ENCODE measurements at places on chromosomes 12 and 14.

DNA sequence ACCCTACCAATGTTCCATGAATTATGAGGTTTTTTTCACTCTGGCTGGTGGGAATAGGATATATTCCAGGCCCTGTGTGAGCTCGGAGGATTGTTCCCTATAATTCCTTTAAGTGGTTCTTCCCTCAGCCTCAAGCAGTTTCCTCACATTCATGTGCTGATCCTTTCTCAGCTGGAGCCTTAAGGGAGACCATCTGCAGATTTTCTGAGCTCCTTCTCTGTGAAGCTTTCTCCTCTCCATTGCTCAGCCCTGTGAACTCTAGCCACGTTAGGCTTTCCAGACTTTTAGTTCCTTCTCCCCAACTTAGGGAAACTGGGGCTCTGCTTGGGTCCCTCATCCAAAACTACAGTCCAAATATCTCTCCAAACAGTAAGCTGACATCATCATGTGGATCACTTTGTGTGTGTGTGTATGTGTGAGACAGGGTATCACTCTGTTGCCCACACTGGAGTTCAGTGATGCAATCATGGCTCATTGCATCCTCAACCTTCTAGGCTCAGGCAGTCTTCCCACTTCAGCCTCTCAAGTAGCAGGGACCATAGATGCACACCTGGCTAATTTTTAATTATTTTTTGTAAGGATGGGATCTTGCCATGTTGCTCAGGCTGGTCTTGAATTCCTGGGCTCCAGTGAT is 219.5 kb upstream of the OTX2 start:
- DNase-seq: no peak

DNA sequence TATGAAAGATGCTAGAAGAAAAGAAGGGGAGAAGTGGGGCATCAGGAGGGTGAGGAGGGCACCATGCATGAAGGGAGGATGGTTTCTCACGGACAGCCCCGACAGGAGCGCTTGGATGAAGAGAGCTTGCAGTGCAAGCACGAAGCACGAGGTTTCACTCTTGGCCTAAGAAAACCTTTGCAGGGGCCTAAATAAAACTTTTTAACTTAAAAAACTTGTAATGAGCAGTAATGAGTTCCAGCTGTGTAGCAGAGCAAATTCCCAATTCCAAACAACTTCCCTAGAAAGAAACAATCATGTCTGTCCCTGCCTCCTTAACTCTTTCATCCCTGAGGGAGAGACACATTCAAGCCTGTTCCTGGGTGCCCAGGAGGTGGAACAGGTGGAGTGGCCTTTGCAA is 119.5 kb downstream of the PAH start:
- no peak for DNase-seq

- no peak for DNase-seq
Observed at GRCh38 chr14:95946867-95947266, 70.2 kb downstream of the TUNAR start.

DNA sequence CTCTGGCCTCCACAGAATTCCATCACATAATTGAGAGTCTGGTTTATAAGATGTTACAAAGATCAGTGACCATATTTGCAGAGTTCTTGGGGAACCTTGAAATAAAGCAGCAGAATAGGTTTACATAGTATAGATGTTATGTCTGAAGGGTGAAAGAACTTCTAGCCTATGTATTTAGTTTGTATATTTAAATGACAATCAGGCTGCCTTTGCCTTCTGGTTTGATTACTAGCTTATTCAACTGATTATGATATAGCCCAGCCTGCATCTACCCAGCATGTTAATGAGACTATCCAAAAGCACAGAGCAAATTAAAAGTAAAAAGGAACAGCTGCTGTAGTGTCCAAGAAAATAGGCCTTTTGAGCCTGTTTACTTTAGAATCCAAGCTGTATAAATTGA is 85.3 kb downstream of the APAF1 start:
- no peak for DNase-seq

- no peak for DNase-seq
Observed at GRCh38 chr12:33825986-33826602, 196.2 kb upstream of the ALG10 start.

GRCh38 chr12:89864411-89864810 is 155.8 kb upstream of the ATP2B1 start:
- DNase-seq: no peak

DNA sequence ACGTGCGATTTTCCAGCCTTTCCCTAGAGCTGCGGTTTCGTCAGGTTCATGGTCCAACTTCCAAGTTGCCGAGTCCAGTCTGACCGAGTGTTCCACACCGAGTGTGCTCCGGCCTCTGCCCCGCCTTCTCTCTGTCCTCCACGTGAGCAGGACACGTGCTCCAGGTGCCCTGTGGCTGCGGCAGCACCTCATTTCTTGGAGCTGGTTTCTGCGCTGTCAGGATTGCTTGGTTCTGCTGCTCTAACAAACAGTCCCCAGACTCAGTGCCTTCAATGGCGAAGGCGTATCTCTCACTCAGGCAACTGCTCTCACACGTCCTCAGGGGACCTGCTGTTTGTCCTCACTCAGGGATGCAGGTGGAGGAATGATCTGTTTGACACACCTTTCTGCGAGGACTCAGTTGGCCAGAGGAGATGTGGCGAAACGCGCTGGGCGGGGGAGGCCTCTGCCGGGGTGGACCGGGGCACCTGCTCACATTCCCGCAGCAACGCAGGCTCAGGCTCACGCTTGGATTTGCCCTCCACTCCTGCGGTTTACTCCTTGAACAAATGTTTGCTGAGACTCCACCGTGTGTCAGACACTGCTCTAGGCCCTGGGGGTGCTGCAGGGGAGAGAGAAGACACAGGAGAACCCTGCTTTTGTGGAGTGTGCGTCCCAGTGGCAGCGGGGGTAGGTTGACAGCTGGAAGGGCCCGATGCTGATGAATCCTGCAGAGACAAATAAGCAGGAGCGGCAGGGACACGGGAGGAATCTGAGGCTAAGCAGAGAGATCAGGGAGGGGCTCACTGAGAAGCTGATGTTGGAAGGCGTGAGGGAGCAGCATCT is 63.4 kb upstream of the FBRSL1 start:
- DNase-seq: no peak

DNA sequence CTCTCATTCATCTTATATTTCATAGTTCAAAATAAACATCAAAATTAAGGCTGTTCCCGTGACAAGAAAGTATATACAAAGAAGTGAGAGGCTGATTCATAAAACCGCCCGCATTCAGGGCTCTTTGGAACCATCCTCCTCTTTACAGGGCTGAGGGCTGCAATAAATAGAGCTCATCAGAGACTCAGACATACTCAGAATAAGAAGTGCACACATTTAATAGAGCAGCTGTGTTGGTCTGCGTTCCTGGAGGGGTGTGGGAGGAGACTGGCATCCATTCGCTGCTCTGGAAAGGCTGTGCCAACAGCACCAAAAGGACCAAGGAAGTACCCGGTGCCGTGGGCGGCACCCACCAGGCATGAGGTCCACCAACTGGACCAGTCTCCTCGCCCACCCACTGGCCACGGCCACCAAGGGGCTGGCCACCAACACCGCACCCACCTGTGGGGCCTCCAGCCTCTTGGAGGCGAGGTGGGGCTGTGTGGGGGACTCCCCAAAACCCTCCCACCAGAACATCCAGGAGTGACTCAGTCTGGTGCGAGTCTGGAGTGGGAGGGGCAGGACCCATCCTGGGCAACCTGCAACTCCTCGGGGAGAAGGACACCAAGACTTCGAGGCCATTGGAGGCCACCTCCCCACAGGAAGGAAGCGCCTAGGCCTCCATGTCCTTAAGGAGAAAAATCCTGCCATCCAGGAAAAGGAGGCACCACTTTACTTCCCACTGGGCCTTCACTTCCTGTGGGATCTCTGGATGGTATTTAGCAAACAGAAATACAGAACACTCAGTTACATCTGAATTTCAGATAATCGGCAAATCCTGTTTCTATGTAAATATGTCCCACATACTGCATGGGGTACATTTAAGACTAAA is 32.7 kb downstream of the VCPKMT start:
- peak; percentile 51 for DNase-seq

- DNase-seq: no peak
Observed at GRCh38 chr14:94450722-94451090, 1.9 kb downstream of the SERPINA11 start.

DNA sequence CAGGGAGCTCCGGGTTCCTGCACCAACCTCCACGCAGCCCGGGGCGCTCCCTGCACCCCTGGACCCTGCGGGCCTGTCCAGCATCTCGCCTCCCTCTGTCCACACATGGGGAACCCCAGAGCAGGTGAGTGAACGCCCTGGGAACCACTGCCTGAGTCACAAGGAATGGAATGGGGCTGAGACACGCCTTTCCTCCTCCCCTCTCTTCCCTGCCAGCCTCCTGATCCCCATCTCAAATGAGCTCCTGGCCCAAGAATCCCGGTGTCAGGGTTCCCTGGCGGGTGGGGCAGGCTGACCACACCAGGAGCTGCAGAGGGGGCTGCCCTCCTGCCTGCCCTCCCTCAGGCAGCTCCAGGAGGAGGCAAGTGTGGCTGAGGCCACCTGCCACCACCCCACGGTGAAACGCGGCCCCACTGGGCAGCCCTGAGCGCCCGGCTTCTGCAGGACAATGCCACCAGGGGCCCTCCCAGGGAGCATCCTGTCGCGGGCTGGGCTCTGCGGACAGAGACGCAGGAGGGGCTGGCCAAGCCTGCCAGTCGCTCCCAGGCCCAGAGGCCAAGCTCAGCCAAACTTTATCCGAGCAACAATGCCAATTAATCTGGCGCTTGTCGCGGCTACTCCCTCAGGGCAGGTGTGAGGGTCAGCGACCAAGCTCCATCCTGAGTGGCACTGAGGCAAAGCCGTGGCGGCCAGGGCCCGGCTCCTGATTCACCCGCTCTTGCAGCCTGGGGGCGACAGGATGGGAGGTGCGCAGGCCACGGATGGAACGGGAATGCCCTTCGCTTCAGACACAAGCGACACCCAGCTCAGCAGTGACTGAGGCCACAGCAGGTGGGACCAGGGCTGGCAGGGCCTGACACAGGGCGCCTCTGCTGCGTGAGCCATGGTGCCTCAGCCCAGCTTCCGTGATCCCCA is 44.3 kb downstream of the GALNT9 start:
- DNase-seq: no peak

DNA sequence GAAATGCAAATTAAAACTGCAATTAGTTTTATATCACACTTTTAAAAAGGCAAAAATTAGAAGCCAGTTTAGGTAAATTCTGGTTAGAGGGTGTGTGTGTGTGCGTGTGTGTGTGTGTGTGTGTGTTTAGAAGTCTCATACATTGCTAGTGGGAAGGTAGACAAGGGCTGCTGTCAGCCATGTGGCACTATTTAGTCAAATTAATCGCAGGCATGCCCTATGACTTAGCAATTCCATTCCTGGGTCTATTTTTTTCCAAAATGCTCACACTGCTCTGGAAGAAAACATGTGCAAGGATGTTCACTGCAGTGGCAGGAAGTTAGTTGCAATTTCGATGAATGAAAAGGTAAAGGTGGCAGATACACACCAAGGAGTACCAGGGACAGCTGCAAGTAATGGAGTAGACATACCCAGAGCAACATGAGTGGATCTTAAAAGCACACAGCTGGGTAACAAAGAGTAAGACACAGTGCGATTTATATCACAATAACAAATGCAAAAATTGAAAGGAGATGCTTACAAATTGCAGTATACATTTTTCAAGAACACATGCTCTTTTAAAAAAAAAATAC is 11.6 kb downstream of the CAPZA3 start:
- no peak for DNase-seq

- DNase-seq: no peak
Observed at GRCh38 chr12:92987362-92987761, 58.3 kb upstream of the EEA1 start.

GRCh38 chr14:63478010-63478409 is 65.2 kb downstream of the PPP2R5E start:
- DNase-seq: no peak

- no peak for DNase-seq
Observed at GRCh38 chr12:69886715-69887114, 61.7 kb downstream of the MYRFL start.

DNA sequence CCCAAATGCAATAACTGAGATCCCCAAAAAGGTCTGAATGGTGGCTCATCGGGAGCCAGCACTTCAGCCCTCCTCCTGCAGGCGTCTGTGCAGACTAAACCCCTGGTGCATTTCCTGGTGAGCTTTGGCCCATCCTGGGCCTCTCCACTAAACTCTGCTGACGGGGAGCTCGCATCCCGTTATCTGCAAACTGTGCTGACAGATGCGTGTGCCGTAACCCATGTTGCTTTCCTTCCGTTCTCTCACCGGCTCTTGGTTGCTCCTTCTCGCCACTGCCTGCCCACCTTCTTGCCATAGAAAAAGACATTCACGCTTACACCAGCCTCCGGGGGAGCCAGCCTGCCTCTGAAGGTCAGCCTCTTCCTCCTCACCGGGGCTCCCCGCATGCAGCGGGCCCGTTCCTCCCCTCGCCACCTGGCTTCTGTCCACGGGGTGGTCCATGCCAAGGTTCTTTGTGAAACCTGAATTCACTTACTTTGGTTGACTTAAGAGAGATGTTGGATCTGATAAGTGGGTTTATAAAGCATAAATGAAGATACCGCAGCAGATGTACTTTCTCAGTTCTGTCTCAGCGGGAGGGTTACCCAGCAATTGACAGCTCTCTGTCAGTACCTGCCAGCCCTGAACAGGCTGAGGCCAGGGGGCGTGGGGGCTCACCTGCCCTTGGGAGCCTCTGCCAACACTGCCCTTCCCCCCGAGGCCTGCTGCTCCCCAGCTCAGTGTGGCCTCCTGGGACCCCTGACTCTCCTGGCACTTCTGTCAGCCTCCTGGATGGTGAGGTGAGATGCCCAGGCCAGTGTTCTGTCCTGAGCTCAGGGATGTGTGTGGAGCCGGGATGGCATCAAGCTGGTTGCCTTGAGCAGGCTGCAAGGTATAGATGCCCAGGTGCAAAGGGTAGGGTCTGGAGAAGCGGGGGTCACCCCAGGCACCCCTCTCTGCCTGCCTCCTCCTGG is 14.2 kb downstream of the ZFYVE21 start:
- DNase-seq: no peak

DNA sequence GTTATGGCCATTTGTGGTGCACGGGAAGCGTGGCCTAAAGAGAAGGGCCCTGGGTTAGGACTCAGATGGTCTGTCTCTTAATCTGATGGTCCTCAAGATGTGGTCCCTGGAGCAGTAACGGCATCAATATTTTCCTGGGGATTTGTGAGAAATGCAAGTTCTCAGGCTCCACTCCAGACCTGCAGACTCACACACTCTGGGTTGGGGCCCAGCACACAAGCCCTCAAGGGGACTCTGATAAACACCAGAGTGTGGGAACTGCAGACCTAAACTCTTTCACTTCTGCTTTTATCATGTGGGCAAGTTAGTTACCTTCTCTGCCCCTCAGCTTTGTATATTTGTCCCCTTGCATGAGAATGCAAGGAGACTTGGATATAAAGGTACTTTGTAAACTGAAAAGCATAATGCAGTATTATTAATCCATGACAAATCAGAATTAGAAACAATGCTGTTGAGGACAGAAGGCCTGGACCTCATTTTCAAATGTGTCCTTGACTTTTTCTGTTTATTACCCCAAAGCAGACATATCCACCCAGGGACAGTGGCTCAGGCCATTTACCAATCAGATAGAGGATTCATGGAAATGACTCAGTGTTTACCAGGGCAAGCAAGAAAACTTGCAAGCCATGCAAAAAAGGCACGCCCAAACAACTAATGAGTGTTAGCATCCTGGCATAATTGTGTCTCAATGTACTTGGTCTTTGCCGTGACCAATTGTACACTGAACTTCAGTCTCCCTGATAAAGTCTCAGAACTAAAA is 157.0 kb downstream of the ASCL1 start:
- DNase-seq: no peak

GRCh38 chr12:69517406-69517805 is 47.2 kb downstream of the FRS2 start:
- no peak for DNase-seq

GRCh38 chr14:95300002-95300696 is 19.6 kb downstream of the CLMN start:
- DNase-seq: no peak

- DNase-seq: no peak
Observed at GRCh38 chr12:53974084-53975063, at the start of gene HOTAIR. TSS of gene HOTAIR (minus strand) at chr12:53974954.

GRCh38 chr14:59262717-59263454 is 74.4 kb downstream of the DAAM1 start:
- DNase-seq: no peak

All from activated CD8-positive, alpha-beta memory T cell treated with anti-CD3 and anti-CD28 coated beads, Interleukin-2, amount 50 U/mL, for 4 hours (primary cell).